ENCODE measurements at places on chromosomes 4 and X.

DNA sequence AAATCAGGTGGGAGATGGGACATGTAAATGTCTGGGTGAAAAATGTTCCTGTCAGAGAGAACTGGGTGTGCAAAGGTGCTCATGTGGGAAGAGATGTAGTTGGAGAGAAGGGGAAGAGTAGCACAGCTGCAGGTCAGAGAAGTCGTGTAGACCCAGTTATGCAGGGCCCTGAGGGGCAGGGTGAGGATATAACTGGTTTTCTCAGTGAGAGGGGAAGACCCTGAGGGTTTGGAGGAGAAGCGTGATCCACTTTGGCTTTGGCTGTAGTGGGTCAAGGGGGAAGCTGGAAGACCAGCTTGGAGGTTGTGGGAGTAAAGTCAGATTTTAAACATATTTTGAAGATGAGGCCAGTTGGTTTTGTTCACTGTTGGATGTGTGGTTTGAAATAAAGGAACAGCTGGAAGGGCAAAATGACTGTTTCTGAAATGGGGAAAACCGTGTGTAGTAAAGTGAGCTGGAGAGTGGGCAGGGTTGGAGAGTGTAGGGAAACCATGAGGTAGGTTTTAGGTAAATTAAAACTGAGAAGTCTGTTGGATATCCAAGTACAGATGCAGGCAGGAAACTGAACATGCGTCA lies 44.2 kb downstream of the NAP1L5 start:
- DNase-seq = no peak

DNA sequence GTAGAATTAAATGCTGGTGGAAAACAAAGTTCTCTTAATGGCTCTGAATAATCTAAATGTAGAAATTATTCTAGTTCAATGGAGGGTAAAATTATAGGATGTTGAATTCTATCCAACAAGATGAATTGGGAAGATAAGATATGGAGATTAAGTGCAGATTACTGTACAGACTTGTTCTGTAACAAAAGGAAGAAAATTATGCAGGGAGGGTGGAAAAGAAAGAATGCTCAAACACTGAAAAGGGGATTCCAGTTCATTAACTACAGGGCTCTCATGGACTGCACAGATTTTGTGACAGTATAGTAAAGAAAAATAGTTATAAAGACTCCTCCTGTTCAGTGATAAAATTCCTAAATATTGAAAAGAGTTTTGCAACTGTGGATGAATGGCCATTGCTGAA lies 1794.0 kb upstream of the PCDH7 start:
- no peak for DNase-seq

DNA sequence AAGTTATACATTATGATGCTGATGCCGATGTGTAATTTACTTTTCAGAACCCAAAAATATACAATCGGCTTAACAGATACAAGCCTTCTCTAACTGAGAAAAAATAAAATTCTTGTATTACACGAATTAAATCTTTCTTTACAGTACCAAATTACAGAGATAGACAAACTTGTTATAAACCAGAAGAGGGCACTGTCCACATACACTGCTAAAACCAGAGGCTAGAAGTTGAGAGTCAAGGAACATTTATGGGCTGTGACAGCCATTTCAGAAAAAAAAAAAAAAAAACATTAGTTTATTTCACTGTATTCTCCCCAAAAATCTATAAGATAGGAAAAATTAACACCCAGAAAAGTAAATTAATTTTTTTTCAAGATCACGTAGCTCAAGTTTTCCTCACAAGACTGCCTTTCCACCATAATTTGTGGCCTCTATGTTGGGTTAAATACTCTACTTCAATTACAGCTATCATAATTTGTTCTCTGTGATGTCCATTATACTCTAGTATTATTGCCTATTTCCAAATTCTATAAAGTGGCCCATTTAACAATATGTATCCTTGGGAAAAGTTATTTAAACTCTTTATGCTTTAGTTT lies 12.0 kb downstream of the EREG start:
- no peak for DNase-seq

GRCh38 chr4:77014256-77014655 lies 61.5 kb downstream of the CCNI start:
- no peak for DNase-seq

GRCh38 chr4:61872983-61873382 lies 672.9 kb downstream of the ADGRL3 start:
- no peak for DNase-seq

DNA sequence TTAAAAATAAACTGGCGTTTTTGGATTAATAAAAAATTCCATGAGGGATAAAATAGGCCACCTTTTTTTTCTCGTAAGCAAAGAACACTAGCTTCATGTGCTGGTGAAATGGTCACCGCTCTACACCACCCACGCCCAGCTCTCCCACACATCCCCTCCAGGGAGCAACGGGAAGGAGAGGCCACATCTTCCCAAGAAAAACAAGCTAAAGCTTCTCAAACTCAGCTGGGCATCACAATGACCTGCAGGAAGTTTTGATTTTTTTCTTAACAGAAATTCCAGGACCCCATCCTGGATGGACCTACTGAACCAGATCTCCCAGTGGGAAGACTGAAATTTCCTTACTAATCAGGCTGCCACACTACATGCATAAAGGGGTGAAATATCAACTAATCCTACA lies 9.8 kb downstream of the TSPAN5 start:
- DNase-seq = no peak

DNA sequence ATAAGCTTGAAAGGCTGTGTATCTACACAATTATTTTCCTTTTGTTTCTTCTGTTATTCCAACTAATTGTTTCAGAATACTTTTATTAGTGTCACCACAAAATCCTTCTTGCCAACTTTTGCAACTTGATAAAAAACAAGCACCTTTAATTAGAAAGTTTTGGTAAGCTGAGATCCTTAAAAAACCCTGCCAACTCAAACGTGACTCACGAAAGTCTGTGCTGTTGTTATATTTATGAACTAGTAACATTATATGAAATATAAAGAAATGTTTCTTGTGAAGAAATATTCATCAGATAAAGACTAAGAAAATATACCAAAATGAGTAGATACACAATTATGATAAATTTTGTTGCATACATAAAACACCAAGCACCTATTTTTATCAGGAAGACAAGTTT lies 49.0 kb downstream of the HUWE1 start:
- no peak for DNase-seq

DNA sequence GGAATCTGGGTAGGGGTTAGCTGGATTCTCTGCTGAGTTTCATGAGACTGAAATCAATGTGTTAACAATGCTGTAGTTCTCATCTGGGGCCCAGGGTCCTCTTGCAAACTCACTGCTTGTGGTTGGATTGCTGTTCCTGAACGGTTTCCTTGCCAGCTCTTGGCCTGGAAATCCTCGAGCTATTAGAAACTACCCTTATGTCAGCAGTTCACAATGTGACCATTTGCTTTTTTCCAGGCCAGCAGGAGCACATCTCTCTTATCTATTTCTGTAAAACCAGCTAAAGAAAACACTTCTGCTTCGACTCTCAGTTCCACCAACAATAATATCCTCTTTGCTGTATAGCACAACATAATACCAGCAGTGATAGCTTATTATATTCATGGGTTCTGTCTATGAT lies 140.1 kb upstream of the TRAM1L1 start:
- DNase-seq = no peak

- DNase-seq = no peak
Observed at GRCh38 chr4:57719456-57719855, 609.3 kb upstream of the IGFBP7 start.

DNA sequence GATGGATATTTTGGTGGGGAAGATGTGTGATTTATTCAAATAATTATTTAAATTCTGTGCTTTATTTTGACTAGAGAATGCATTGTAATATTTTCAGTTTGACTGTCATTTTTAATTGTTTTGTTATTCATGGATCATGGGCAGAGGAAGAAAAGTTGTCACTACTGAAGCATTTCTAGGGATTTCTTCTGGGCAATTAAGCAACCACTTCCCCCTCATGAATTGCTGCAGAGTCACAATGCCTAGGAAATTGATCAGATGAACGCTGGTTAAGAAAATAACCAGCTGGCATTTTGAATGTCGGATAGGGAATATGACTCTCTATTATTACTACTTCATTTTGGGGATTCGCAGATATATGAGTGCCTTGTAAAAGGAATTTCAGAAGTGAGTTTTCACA lies 283.3 kb downstream of the IL15 start:
- no peak for DNase-seq

- no peak for DNase-seq
Observed at GRCh38 chrX:133544115-133544514, 128.8 kb upstream of the GPC4 start.

- DNase-seq = no peak
Observed at GRCh38 chr4:108900018-108900580, 137.2 kb upstream of the ETNPPL start.

GRCh38 chr4:77349364-77349763 lies 192.4 kb downstream of the CCNG2 start:
- no peak for DNase-seq

DNA sequence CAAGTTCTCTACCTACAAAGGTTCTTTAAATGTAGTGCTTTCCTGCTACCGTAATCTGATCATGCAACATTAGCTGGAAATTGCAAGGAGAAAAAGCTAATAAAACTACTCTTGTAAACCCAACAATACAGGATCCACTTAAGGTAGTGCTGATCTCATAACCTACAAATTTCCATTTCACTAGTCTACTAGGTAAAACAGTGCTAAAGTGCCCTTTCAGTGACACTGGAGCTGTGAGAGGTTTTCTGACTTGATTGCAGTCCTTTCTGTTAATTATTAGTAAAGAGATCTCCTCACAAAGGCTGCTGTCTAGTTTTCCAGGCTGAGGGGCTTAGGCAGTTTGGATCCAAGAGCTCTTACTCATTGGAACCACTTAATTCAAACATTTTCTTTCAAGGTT lies 1118.7 kb downstream of the SH3BGRL start:
- no peak for DNase-seq

- DNase-seq = no peak
Observed at GRCh38 chrX:71941776-71942175, 31.1 kb downstream of the NHSL2 start.

DNA sequence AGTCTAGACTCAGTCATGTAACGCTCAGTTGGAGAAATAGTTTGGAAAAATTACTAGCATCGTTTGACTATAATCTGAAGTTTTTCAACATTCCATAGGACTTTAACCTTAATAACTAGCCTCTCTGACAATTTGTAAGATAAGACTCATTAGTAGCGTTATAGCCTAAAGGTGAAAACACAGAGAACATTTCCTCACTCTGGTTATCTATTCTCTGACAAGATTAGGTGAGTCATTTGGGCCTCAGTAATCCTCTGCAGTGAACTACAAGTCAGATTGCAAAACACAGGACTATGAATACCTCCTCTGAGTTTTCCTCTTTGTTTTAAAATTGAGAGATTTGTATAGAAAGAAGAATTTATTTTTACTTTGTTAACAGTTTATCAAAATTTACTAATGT lies 31.8 kb upstream of the PDLIM5 start:
- DNase-seq = no peak

GRCh38 chr4:145694929-145695328 lies 15.0 kb downstream of the C4orf51 start:
- DNase-seq = no peak

DNA sequence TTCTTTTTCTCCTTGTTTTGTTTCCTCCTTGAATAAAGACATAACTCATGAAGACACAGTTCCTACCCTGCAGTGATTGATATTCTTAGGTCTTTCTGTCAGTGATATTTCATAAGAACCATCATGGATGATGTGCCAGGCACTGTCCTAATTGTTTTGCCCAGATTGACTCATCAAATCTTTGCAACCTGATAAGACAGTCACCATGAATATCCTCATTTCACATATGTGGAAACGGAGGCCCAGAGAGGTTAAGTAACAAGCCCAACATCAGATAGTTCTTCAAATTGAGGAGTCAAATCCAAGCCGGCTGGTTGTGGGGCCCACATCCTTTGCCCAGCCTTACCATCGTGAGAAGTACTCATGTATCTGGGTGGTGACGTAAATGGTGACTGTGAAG lies 69.9 kb downstream of the SEL1L3 start:
- no peak for DNase-seq

GRCh38 chr4:92359491-92359890 lies 55.7 kb downstream of the GRID2 start:
- no peak for DNase-seq

DNA sequence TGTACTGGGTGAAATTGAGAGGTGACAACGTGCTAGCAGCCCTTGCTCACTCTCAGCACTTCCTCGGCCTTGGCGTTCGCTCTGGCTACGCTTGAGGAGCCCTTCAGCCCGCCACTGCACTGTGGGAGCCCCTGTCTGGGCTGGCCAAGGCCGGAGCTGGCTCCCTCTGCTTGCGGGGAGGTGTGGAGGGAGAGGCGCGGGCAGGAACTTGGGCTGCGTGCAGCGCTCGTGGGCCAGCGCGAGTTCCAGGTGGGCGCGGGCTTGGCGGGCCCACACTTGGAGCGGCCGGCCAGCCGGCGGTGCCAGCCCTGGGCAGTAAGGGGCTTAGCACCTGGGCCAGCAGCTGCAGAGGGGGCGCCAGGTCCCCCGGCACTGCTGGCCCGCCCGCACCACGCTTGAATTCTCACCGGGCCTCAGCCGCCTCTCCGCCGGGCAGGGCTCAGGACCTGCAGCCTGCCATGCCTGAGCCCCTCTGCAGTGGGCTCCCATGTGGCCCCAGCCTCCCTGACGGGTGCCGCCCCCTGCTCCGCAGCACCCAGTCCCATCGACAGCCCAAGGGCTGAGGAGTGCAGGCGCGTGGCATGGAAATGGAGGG lies 249.5 kb upstream of the ETNPPL start:
- no peak for DNase-seq

DNA sequence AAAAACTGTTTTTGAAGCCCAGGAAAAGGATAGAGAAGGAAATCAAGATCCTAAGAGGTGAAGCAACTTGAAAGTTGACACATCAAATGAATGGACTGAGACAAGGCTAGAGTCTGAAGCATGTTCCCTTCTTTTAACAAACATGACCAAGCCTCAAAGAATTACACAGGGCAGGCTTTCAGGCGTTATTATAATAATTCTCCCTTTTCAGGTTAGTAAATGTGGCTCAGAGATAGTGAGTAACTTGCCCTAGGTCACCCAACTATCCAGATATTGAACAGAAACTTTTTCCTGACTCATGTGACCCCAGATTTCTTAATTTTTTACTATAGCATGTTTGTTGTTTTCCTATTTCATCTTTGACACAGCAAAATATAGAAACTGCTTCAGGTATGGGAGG lies 91.7 kb downstream of the PPP1R2C start:
- DNase-seq = no peak

DNA sequence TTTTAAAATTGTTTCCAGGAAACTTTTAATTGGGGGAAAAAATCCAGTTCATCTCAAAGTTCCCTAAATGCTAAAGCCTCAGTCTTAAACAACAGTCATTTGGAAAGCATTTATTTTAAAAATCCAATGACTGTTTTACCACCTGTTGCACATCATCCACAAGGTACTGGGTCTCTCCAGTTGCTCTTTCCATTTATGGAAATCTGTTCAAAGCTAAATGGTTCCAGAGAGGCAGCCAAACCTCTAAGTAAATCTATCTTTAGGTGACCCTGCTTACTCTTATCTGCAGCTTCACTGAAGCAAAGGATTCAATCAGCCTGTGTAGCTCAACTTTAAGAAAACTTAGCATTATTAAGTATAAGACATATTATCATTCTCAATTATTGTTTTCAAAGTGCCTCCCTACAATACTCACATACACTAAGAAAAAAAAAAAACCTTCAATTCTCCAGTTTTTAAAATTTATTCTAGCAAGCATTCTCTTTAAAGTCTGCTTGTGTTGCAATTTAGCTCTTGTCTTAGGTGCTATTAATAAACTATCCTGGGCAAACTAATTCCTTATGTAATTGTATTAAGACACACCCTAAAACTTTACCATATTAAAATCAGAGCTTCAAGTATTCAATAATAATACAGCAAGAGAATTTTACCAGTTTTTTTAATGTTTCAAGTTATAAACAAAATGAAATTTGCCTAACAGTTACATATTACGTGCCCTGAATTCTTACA lies 60.6 kb downstream of the NOCT start:
- no peak for DNase-seq

GRCh38 chrX:137479386-137479785 lies 86.5 kb upstream of the ZIC3 start:
- DNase-seq = no peak
